ENCODE measurements at places on chromosomes 7 and 10.
A peak's percentile ranks its signal among the peaks of the same experiment; 100 is the strongest.

- DNase-seq = no peak
Observed at GRCh38 chr10:100065084-100065660, 16.5 kb downstream of the CPN1 start.

GRCh38 chr10:65846541-65846940, 1079.3 kb upstream of the LRRTM3 start:
- DNase-seq = no peak

GRCh38 chr10:7819121-7819460, 786 bp downstream of the TAF3 start:
- DNase-seq = peak; percentile 48

- DNase-seq = no peak
Observed at GRCh38 chr10:47167591-47167990, 132.4 kb upstream of the GDF10 start.

GRCh38 chr10:23156447-23157150, 35.5 kb upstream of the PTF1A start:
- DNase-seq = no peak

DNA sequence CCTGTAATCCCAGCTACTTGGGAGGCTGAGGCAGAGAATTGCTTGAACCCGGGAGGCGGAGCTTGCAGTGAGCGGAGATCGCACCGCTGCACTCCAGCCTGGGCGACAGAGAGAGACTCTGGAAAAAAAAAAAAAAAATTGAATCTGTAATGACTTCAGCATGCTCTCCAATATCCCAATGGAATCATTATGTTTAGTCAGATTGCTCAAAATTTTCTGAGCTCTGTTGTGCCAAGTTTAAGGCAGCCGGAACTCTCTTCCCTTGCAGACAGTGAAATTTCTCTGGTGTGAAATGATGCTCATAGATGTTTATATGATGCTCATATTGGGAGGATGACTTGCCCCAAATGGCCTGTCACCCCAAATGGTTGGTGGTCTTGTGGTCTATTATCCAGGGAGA, 180.9 kb downstream of the CTTNBP2 start:
- DNase-seq = no peak

DNA sequence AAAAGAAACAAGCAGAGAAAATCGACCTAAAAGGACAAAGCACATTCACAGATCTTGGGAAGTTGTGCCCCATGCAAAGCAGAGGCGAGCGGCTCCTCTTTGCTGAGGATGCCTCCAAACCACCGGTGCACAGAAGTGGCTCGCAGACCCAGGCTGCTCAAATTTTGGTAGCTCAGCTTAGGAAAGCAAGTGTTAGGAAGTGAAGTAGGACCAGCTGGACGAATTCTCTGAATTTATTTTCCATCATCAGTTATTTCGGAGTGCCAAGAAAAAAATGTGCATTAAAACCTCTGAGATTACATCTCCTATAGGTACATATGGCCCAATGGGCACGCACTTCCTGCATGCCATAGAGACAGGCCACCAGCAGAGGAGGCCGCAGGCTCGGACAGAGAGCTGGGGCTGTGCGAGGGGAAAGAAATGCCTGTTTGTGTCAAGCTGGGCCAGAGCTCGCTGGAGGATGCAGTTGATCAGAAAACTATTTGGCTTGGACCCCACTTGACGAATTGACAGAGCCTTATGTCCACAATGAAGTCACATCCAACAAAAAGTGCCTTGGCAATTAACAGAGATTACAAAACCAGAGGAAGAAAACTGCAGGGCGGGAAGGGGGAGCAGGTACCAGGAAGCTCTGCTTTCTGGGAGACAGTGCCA, 122.3 kb upstream of the LYZL2 start:
- DNase-seq = peak; percentile 80

GRCh38 chr7:29017713-29018112, 59.6 kb upstream of the TRIL start:
- peak; percentile 60 for DNase-seq

DNA sequence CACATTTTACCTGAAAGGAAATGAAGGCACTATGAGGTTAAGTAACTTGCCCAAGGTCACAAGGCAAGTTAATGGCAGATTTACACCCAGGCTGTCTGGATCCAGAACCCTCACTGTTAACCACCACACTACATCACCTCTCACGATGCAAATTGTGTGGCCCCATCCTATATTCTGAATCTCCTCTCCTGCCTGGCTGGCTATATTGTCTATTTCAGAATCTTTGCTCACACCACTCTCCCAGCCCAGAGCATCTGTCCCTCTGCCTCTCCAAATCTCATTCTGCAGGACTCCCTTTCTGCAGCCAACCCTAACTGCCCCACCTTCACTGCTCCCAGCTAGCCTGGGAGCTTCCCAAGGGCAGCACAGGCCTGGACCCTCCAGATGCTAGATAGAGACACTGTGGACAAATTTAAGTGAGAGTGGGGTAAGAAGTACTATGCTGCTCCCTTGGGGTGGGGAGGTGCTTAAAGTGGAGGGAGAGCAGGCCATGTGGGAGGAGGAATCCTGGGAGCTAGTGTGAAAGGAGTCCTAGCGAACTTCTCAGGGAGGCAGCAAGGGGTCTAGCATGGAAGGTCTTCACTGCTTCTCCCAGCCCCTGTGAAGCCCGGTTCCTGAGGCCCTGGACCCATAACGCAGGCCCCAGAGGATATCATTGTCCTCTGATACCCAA, 786 bp downstream of the CUEDC2 start:
- DNase-seq = peak; percentile 58

- no peak for DNase-seq
Observed at GRCh38 chr10:111833251-111833650, 350.3 kb downstream of the GPAM start.

GRCh38 chr10:110993024-110993693, 73.8 kb downstream of the SHOC2 start:
- DNase-seq = no peak

- no peak for DNase-seq
Observed at GRCh38 chr7:45098983-45099839, 10.4 kb upstream of the NACAD start.

DNA sequence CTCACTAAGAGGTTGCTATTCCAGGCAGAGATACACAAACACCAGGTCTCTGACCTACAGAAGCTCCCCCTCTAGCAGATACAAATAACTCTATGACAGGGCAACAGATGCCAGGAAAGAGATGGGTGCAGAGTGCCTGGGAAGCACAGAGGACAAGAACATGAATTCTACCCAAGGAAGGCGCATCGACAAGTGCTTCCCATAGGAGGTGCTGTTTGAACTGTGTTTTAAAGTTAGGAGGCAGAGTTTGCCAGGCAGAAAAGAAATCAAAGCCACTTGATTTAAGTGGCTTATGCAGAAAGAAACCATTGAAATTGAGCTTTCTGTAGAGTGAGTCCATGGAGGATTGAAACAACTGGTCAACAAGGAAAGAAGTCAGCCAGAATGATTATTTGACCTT, 35.3 kb upstream of the EGR2 start:
- DNase-seq = peak; percentile 46

- DNase-seq = no peak
Observed at GRCh38 chr7:92647011-92647625, 56.9 kb upstream of the FAM133B start.

GRCh38 chr7:105876964-105877601, 684 bp upstream of the ATXN7L1 start:
- DNase-seq = peak; percentile 53

- no peak for DNase-seq
Observed at GRCh38 chr10:117272195-117273076, 31.5 kb downstream of the SLC18A2 start.

DNA sequence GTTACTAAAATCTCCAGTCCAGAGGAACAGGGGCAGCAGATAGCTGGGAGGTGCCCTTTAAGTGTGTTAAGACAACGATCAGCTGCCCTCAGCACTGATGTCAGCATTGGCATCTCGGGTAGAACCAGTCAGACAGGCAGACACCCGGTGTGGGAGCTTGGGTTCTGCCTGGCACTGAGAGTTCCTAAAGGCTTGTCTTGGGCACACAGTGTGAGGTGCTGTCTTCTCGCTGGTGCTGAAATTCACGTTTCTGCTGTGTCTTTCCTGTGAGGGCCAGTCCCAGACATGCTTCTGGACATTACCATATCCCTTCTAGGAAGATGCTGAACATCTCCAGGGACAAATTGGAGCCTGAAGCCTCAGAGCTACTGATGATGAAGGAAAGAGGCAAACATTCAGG, 156.2 kb downstream of the DNAJB6 start:
- DNase-seq = no peak

GRCh38 chr7:117135553-117135891, 182.2 kb downstream of the ST7 start:
- no peak for DNase-seq

DNA sequence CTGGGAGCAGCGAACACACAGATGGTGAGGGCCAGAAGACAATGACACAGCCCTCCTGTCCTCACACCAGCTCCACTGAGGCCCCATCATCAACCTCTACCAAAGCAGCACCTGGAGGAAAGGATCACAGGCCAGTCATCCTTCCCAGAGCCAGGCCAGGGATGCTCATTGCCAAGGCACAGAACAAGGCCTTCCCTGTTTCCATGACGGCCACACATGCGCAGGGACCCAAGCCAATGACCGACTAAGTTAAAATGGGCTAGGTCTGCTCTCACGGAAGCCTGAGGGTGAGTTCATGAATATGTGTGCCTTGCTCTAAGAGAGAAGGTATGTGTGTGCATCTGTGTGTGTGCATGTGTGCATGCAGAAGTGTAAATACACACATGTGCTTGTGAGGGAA, 39.6 kb downstream of the COBL start:
- no peak for DNase-seq

DNA sequence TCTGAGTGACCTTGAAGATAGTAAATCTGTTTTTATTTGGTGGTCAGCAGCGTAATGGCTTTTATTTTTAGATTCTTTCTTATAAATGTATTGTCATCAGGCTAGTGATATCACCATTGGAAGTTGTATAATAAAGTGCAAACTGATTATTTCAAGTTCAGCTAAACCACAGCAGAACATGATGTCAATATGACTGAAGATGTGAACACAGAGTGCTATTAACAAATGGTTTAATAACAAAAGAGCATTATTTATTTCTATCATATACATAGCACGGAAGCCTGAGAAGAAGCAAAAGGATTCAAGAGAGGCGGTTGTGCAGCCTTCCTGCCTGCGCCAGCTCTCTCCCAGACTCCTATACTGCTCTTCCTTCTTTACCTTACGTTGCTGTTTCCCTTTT, 142.7 kb downstream of the SDK1 start:
- DNase-seq = no peak

DNA sequence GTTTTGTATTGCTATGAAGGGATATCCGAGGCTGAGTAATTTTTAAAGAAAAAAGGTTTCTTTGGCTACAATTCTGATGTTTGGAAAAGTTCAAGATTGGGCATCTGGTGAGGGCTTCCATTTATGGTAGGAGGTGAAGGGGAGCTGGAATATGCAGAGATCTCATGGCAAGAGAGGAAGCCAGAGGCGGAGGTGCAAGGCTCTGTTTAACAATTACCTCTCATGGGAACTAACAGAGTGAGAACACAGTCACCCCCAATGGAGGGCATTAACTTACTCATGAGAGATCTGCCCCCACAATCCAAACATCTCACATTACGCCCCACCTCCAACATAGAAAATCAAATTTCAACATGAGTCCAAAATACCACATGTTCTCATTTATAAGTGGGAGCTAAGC, 62.0 kb downstream of the AKR1D1 start:
- no peak for DNase-seq

DNA sequence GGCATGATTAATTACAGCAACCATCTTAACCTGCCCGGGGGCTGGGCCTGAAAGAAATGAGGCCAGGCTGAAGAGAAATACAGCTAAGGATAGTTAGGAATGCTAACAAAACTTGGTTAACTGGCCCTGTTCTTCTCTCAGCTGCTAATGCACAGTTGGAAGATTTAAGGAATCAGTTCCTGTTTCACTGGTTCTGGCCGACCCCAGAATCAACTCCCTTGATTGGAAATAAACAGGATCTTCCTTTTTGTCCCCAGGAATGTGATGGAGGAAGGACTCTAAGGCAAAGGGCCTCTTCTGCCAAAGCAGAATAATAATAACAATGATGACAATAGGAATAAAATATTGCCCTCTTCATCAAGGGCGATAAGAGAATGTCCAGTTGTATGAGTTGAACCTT, 3.5 kb upstream of the LRMDA start:
- DNase-seq = no peak

- no peak for DNase-seq
Observed at GRCh38 chr10:91210014-91210413, 10.4 kb upstream of the PCGF5 start.

- DNase-seq = peak; percentile 52
Observed at GRCh38 chr10:35463105-35463867, 127.0 kb downstream of the CCNY start.

DNA sequence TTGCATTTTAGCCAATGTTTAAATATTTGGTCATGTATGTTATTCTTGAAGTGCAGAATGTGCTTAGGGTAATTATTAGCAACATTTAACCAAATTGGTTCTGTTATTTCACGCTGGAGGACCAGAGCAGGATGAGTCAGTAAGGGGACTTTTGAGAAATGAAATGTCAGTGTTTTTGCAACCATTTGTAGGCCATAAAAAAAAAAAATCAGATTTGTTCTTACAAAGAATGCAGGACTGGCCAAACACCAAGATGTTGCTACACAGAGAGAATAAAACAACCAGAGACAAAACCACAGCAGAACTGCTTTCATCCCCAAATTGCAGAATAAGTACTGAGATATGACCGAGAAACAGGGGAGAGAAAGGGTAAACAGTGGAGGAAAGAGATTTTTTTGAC, 62.1 kb downstream of the TPST1 start:
- no peak for DNase-seq

DNA sequence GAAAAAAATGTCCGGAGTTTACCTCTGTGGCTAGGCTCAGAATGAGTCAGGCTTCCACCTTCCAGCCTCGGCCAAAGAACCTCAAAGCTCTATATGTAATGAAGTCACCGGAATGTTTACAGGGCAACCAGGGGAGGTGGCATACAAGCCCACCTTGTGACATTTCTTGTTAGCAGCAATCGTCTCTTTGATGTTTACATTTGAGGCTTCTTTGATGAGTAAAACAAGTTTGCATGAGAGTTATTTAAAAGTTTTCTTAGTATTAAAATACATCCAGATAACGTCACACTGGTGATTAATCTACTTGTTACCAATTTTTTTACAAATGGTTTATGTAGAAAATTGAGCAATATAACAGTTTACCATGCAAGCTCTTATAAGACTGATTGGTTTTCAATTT, 133.1 kb upstream of the ADAM12 start:
- no peak for DNase-seq

- no peak for DNase-seq
Observed at GRCh38 chr7:68971634-68972340, 626.5 kb upstream of the AUTS2 start.

- no peak for DNase-seq
Observed at GRCh38 chr10:30420266-30420665, 13.7 kb upstream of the MAP3K8 start.

DNA sequence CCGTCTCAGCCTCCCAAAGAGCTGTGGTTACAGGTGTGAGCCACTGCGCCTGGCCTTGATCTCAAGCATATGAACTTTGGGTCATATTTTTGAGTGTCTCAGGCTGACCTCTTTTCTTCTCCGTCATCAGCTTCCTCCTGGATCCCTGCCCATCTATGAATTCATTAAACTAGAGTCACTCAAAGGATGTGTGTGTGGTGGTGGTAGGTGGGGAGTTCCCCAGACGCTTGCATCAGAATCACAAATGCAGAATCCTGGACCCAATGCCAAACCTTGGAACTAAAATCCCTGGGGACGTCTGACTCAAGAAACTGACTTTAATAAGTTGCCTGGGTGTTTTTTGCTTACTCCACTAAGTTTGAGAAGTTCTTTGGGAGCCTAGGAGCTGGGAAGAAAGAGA, 6.7 kb upstream of the CREB5 start:
- peak; percentile 40 for DNase-seq

- no peak for DNase-seq
Observed at GRCh38 chr7:102264367-102264891, 22.2 kb upstream of the SH2B2 start.

GRCh38 chr10:8112230-8112905, 57.9 kb downstream of the GATA3 start:
- DNase-seq = no peak

Data from A673 (cell line).